T-helper 2 cell treated with Interferon-gamma antibody and Interleukin-4, amounts not matched to agents 5 μg/mL and 100 μg/mL, for 36 hours (primary cell): ENCODE measurements at places on chromosomes 2 and 18.
A peak's percentile ranks its signal among the peaks of the same experiment; 100 is the strongest.

DNA sequence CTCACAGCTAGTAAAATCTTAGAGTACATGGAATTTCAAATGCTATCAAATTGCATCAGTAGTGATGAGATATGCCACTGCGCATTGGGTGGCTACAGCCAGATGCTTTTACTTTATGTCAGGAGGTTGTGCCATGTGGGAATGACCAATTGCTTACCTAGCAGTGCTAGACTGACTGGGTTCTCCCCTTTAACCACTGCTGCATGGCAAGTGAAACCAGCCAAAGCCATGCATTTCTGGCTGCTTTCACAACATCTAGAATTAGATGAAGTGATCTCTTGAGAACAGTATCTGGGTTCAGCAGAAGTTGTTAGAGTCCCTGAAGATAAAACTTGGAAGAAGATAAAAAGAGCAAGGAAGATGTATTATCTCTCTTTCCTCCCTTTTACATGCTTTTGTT, 1174.2 kb upstream of the CDH2 start:
- no peaks in the 10 kb centered on the region for H3K4me1 ChIP-seq
- DNase-seq: no peak
- no peaks in the 10 kb centered on the region for H3K27me3 ChIP-seq
- no peak overlapping the region for H3K27ac ChIP-seq
- H3K4me3 ChIP-seq: no peak overlapping the region

GRCh38 chr2:181063696-181064095, 83.3 kb downstream of the UBE2E3 start:
- H3K27ac ChIP-seq: no peak overlapping the region
- no peak overlapping the region for H3K4me3 ChIP-seq
- H3K4me1 ChIP-seq: peaks cover under 1% of the 10 kb centered on the region
- H3K36me3 ChIP-seq: no peaks in the 10 kb centered on the region
- DNase-seq: no peak

- no peak overlapping the region for H3K4me3 ChIP-seq
- H3K27me3 ChIP-seq: no peaks in the 10 kb centered on the region
- peaks cover 26% of the 10 kb centered on the region for H3K4me1 ChIP-seq
These were observed 75.2 kb downstream of the INPP4A start for GRCh38 chr2:98519851-98520250.

DNA sequence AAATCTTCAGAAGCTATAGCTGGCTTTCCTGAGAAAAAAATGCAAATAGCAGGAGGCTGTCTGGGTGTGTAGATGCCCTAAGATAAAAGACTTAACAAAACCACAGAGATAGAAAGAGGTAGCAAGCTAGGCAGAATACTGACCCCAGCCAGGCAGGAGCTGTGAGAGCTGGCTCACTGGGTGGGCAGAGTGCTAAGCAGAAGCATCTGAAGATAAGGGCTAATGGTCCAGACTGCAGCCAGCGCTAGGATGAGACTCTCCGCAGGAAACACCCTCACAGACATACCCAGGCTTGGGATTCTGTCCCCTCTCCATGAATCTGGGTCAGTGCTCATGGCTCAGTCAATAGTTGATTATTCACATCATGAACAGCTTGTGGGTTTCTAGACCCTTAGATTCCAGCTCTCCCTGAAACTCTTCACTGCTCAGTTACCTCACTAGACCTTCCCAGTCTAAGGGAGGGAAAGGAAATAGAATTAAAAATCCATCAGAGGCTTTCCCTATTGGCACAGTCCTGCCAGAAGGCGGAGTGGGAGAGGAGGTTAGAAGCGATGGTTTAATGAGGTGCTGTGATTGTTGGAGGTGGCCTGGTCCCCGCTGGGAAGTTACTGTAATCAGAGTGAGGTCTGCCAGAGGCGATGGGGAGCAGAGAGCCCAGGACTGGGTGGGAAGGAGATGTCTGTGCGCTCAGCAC, 21.4 kb upstream of the CCBE1 start:
- no peak overlapping the region for H3K4me3 ChIP-seq
- H3K27me3 ChIP-seq: no peaks in the 10 kb centered on the region
- H3K27ac ChIP-seq: no peak overlapping the region
- no peaks in the 10 kb centered on the region for H3K36me3 ChIP-seq

- H3K27ac ChIP-seq: no peak overlapping the region
- no peaks in the 10 kb centered on the region for H3K36me3 ChIP-seq
- peaks cover 3% of the 10 kb centered on the region for H3K4me1 ChIP-seq
- no peak for DNase-seq
- H3K27me3 ChIP-seq: no peaks in the 10 kb centered on the region
- H3K4me3 ChIP-seq: no peak overlapping the region
These were observed 35.5 kb downstream of the SCN2A start for GRCh38 chr2:165274698-165275097.

DNA sequence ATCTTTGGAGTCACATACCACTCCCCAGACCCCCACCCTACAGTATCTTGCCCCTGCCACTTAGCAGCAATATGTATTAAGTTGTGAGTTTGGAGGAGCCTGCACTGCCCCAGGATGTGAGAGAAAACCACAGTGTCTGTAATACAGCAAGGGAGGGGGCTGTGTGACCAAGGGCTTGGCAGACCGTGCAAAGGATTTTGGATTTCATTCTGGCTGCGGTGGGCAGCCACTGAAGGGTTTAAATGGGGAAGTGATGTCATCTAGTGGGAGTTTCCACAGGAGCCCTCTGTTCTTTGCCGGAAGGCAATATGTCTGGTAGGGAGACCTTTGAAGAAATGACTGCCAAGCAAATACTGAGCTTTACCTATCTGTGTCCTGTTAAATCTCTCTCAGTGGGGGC, 202.4 kb downstream of the FHOD3 start:
- H3K27me3 ChIP-seq: no peaks in the 10 kb centered on the region
- no peaks in the 10 kb centered on the region for H3K4me1 ChIP-seq
- H3K4me3 ChIP-seq: no peak overlapping the region
- H3K27ac ChIP-seq: no peak overlapping the region
- no peaks in the 10 kb centered on the region for H3K36me3 ChIP-seq

DNA sequence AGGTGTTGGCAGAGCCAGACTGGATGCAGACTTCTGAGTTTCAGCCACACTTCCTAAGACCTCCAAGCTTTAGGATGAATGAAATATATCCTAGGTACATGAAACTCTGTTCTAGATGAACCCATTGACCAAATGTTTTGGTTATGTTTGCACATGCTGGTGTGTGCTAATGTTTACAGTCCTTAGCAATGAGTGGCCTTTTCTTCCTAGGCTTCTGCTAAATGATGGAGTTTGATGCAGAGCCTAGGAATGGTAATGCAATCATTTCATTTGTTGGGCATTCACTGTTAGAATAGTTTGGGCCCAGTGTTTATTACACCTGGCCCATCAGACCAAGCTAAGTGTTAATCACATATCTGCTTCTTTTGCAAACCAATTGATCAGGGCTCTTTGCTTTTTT, 464.7 kb downstream of the MEIS1 start:
- DNase-seq: no peak
- H3K27ac ChIP-seq: no peak overlapping the region
- H3K27me3 ChIP-seq: no peaks in the 10 kb centered on the region
- no peaks in the 10 kb centered on the region for H3K36me3 ChIP-seq

DNA sequence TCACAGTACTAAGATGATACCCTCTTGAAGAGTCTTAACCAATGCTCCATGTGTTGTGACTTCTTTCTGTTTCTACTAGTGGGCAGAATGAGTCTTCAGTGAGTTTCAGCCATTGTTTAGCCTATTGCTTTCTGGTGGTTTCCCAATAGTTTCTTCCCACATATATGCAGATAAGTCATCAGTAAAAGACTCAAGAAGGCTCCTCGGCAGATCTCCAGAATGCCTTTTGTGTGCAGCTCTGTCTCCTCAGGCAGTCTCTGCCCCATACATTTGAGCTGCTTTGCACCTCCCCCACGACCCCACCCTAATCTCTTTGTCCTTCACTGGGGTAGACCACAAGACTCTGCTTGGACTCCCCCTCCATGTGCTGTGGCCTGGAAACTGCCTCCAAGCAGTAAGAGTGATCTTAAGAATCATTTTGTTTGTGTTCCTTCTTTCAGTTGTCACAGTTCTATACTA, 71.6 kb upstream of the CHRNA1 start:
- DNase-seq: peak; percentile 75
- H3K4me1 ChIP-seq: peaks cover 15% of the 10 kb centered on the region
- peak overlapping the region; percentile 24 for H3K27ac ChIP-seq
- no peaks in the 10 kb centered on the region for H3K27me3 ChIP-seq
- peaks cover 7% of the 10 kb centered on the region for H3K36me3 ChIP-seq
- no peak overlapping the region for H3K4me3 ChIP-seq

- H3K4me1 ChIP-seq: no peaks in the 10 kb centered on the region
- H3K36me3 ChIP-seq: no peaks in the 10 kb centered on the region
- H3K27me3 ChIP-seq: no peaks in the 10 kb centered on the region
- H3K4me3 ChIP-seq: no peak overlapping the region
- no peak overlapping the region for H3K27ac ChIP-seq
- no peak for DNase-seq
These were observed 76.1 kb upstream of the MC4R start for GRCh38 chr18:60448487-60449267.

DNA sequence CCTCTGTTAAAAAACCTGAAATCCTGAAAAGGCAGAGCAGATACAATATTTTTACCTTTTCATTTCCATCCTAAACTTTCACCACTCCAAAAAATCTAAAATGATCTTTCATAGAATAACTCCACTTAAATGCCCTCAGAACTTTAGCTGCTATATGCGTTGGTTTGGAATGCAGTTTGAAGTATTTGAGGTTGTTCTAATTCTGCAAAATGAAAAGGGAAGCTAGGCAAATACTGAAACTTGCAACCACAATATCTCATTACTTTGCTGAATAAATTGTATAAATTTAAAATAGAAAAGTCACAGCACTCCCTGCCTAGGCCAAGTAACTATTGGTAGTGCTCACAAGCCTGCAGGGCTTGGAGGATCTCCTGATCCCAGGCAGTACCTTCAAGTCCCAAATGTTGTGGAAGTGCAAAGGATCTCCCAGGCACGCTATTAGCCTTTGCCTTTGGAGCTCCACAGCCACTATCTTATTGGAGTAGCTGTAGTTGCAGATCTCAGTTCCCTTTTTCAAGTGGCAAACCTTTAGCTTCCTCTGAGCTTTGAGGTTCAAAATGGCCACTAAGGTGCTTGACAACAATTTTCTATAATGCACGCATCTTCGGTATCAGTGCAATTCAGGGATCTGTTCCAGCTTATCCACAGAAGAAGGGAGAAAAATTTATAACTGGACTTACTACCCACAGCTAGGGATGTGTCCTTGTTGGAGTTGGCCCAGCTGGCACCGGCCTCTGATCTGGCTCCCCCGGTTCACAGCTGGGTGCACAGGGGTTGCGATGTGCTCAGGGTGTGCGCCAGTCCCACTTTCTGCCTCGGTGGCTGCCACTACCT, 43.4 kb upstream of the ANKRD62 start:
- peaks cover 12% of the 10 kb centered on the region for H3K27me3 ChIP-seq
- H3K36me3 ChIP-seq: no peaks in the 10 kb centered on the region
- peaks cover 2% of the 10 kb centered on the region for H3K4me1 ChIP-seq
- no peak overlapping the region for H3K4me3 ChIP-seq
- no peak overlapping the region for H3K27ac ChIP-seq
- DNase-seq: no peak

DNA sequence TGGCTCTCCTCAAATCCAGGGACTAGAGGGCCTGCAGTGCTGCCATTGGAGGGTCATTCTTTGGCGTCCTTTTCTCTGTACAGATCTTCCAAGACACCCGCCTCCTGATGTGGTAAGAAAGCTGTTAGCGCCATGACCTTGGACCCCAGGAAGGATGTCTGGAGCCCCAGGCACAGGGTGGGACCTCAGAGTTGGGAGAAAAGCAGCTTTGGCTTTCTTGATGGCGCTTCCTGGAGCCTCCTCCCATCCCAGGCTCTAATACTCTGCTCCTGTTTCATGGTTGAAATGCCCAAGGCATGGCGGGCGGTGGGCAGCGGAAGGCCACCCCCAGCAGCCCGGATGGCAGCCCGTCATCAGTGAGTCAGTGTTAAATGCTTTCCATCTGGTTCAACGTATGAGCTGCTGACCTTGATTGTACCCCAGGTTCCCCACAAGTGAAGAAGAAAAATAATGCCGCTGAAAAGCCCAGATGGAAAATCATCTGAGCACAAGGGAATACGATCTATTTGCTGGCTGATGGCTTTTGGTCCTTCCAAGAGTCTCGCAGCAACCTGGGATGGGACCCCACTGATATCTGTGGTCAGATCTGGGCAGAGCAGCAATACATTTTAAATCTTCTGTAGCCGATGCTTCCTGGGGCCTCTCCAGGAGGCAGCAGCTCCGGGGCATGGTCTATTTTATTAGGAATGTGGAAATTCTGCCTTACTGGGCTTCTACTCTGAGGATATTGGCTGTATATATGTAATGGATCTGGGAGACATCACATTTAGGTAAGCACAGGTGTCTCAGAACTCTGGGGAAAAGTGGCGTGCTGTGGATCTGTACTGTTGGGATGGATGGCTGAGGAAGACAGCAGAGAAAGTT, 15.1 kb downstream of the ACKR3 start:
- H3K36me3 ChIP-seq: peaks cover 8% of the 10 kb centered on the region
- DNase-seq: no peak
- no peaks in the 10 kb centered on the region for H3K27me3 ChIP-seq

DNA sequence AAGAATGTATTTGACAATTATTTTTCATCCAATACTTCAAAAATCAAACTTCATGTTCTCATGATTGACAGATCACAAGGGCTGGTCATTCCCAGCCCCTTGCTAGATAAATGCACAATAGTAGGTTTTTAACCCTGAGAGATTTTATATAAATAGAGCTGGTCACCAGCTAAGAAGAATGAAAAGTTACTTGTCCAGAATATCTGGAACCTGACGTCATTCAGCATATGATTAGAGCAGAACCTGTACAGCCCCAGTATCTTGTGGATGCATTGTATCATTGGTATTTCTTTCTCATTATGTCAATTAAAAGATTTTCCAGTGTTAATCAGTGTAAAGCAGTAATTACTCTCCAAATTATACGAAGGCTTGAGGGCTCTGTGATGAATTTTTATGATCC, 202.8 kb upstream of the RND3 start:
- H3K27ac ChIP-seq: no peak overlapping the region
- H3K4me1 ChIP-seq: no peaks in the 10 kb centered on the region
- H3K4me3 ChIP-seq: no peak overlapping the region
- H3K36me3 ChIP-seq: no peaks in the 10 kb centered on the region
- H3K27me3 ChIP-seq: no peaks in the 10 kb centered on the region

DNA sequence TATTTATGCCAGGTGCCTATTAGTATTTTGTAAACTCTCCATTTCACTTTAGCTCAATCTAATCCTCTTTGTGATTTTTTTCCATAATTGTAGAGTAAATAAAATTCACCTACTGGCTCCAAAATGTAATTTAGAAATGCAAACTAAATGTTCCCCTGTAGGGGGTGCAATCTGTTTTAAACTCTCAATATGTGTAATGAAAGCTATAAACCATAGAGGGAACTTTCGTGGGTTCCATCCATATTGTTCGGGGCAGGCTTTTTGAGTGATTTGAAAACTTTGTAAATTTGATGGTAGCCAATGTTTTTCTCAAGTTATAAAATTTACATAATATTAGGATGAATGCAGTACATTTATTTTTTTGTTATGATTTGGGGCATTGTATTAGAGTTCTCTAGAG, 49.4 kb downstream of the TSPYL6 start:
- no peaks in the 10 kb centered on the region for H3K27me3 ChIP-seq
- no peak for DNase-seq
- no peaks in the 10 kb centered on the region for H3K36me3 ChIP-seq
- H3K4me3 ChIP-seq: no peak overlapping the region
- peaks cover 3% of the 10 kb centered on the region for H3K4me1 ChIP-seq
- no peak overlapping the region for H3K27ac ChIP-seq
